ENCODE measurements at places on chromosomes 2 and 18.

DNA sequence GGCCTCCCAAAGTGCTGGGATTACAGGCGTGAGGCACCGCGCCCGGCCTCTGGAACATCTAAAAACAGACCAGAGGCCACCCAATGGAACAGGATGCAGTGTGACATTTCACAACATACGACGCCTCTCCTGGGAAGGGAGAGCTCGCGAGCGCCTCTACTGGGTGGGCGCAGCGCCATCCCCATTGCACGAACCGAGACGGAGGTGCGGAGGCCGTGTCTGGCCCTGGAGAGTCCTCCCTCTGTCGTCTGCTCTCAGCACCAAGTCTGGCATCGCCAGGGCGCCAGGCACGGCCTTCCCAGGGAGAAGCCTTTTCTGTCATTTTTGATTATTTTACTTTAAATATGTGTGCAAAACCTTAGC, 9.4 kb upstream of the GBX2 start:
- DNase-seq, result peak; percentile 38

DNA sequence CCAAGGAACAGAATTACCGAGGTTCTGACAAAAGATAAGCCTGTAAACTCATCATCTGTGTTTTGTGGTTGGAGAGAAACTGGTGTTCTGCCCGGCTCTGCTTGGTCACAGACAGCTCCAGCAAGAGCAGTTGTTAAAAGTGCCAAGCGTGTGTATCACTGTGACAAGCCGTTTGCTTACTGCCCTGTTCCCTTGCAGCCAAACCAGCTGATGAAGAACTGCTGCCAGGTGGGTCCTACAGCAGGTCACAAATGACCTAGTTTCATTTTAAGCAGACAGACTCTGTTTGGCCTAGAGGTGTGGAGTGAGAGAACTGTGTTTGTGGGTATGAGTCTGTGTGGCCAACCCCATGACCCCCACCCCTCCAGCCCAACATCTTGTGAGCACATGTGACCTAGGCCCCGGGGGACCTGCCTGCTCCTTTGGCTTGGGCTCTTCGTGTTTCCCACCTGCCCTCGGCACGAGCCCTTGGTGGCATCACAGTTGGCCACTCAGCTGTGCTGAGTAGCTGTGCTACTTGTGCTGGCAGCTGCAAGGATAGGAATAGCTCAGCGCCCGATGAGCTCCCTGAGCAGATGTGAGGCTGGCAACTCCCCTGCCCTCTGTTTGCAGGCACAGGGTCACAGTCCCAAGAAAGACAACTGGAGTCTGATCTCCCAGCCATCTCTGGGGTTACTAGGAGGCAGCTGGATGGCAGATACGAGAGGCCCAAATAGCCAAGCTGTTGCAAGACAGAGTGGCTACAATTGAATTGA, 9.7 kb downstream of the OXER1 start:
- no peak for DNase-seq

GRCh38 chr2:186554850-186555671, 34.8 kb upstream of the ITGAV start:
- DNase-seq, result no peak

DNA sequence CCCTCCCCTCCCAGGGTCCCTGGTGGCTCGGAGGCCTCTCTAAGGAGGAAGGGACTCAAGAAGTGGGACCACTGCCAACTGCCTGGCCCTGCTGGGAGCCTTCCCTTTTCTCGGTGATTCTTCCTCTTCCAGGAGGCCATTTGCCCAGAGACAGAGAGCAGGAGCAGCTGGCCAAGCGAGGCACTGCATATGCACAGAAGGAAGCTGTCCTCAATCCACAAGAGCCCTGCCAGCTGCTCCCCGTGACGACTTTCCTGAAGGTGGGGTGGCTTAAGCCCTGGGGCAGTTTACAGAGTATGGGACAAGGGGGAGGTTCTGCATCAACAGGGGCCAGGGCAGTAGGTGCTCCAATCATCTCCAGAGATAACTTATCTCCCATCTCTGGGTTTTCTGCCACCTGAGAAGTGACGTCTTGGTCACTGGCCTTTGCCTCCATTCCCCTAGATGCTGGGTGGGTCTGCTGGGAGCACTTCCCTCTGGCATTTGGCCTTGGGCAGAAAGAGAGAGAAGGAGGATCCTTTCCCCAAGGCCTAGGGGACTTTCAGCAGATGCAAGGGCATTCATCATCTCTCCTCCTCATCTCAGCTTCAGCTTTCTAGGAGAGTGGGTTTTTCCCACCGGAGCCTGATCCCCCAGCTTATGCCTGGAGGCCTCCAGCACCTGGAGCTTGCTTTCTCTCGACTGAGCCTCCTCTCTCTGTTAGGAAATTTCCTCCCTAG, 28.5 kb downstream of the CIB4 start:
- no peak for DNase-seq

GRCh38 chr2:1140389-1141003, 189.8 kb downstream of the SNTG2 start:
- DNase-seq, result peak; percentile 34

DNA sequence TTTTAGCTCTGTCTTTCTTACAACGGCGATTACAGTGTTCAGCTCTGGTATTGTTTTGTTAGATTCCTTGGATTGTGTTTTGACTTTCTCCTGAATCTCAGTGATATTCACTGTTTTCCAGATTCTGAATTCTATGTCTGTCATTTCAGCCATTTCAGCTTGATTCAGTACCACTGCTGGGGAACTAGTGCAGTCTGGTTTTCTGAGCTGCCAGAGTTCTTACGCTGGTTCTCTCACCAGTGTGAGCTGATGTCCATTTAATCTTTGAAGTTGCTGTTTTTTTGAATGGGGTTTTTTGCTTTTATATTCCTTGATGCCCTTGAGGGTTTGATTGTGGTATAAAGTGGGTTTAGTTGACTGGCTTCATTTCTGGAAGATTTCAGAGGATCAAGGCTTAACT, 37.4 kb upstream of the THUMPD2 start:
- DNase-seq, result no peak

DNA sequence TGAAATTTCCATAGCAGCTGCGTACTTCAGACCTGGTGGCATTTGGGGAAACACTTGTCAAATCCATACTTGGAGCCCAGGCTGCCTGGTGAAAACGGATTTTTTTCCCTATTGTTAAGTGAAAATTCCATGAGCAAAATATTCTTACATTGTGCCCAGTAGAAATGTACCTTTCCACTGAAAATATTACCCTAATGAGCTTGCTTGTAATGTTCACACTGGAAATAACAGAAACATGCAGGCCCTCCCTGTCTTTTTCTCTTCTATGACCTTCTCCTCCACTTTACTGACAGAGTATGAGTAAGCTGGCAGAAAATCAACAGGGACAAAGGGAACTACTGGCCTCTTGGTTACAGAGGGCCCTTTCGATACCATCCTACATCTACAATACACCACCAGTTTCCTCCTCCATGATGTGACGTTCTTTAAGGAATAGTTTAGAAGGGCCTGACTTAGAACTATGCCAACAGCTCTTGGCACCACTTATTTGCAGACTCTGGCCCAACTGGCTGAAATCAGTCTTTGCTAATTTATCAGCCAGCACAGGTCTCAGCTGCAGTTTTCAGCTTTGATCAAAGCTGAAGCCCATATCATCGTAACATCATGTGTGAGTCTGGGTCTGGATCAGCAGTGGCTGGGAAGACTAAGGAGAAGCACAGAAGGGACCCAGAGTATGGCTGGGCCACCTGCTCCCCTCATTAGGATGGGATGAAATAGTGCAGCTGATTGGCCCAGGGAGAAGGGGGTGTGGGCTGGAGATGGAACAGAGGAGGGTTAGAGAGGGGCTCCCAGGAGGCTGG, 272.2 kb upstream of the ID2 start:
- DNase-seq, result no peak

DNA sequence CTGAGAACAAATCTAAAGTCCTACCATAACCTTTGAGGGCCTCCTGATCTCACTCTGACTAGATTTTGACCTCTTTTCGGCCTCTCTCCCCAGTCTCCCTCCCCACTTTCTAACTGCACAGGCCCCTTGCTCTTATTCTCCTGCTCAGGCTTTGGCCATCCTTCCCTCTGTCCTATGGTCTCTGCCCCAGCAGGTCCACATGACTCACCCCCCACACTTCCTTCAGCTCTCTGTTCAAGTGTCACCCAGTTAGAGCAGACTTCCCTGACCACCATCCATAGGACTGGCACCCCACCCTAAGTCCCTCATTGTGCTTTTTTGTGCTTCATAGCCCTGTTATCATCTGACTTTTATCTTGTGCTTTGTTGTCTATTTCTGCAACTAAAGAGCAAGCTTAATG, 41.2 kb upstream of the NT5C1B start:
- DNase-seq, result no peak

DNA sequence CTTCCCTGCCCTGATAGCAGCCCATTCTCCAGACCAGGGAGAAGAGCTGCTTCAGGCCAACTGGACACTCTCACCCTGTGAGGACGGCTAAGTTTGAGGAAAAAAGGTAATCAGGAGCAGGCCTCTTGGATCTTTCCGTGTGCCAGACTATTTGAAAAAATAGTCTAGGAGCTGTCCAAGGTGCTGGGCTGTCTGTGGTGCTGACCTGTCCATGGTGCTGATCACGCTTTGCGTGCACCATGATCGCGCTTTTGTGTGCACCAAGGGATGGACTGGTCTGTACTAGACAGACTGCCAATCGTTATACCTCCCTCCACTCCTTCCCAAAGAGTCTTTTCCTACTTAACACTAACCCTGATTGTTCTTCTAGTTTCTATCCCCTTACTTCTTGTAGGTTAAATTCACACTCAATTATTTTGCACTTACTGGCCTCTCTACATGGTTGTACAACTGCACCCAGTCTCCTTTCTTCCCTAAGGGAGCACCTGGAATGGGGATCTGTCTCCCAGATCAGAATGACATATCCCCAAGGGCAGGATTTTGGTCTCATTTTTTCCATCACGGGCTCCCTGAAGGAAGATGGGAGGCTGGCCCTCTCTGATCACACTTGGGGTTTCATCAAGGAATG, 295.4 kb downstream of the CELF4 start:
- no peak for DNase-seq

GRCh38 chr2:230246206-230246605, 20.7 kb downstream of the SP140 start:
- no peak for DNase-seq

DNA sequence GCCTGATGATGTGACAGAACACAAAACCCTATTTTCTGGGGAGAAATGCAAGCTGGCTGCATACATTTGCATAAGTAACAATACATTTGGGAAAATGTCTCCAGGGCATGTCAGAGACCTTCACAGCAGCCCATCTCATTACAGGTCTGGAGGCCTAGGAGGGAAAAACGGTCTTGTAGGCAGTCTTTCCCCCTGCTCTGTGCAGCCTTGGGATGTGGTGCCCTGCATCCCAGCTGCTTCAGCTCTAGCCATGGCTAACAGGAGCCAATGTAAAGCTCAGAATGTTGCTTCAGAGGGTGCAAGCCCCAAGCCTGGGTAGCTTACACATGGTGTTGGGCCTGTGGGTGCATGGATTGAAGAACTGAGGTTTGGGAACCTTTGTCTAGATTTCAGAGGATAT, 133.0 kb downstream of the CCDC178 start:
- DNase-seq, result no peak

- no peak for DNase-seq
Observed at GRCh38 chr2:88481691-88482336, 29.3 kb upstream of the FOXI3 start.

GRCh38 chr2:228474466-228474865, 293.0 kb upstream of the SPHKAP start:
- no peak for DNase-seq

DNA sequence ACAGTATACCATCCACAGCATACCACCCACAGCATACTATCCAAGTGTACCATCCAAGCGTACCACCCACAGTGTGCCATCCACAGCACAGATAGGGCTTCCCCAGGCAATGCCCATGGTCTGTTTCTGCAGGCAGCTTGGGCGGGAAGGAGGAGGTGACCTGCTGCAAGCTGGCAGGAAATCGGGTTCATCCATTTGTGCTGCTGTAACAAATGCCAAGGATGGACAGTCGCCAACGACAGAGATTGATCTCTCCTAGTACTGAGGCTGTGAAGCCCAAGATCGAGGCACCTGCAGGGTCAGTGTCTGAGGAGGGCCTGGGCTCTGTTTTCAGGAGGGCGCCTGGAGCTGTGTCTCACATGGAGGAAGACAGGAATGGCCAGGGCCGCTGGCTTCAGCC, 93.6 kb upstream of the SNTG2 start:
- DNase-seq, result no peak

DNA sequence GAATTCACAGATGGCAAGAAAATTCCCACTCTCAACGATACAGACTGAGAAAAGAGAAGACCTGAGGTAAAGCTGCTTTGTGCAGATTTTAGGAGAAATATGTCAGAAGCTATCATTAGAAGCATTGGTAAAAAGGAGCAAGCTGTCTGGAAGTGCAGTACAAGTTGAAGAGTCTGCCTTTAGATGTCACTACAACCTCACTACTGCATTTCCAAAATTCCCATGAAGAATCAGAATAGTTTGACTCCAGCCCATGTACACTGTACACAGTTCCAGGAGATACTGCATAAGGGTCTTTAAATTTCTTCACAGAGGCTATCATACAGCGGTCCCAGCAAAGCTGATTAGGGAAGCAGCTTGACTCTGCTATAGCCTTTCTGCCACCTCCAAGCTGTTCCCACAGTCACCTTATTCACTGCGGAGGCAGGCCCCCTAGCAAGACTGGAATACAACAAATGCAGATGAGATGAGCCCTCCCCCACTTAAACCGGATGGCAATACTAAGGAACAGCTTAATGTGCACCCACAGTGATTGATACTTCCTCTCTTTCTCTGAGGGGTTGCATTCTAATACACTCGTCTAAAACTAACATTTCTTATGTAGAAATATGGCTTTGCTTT, 527.4 kb downstream of the TMEM182 start:
- DNase-seq, result no peak

- DNase-seq, result no peak
Observed at GRCh38 chr2:187055463-187055862, 206.5 kb upstream of the ZSWIM2 start.

- no peak for DNase-seq
Observed at GRCh38 chr2:222732489-222733178, 61.2 kb downstream of the MOGAT1 start.

- no peak for DNase-seq
Observed at GRCh38 chr2:191892391-191892790, 45.5 kb upstream of the CAVIN2 start.

GRCh38 chr18:49812286-49813068, 856 bp downstream of the ACAA2 start:
- no peak for DNase-seq

- no peak for DNase-seq
Observed at GRCh38 chr18:7038330-7038851, 79.2 kb downstream of the LAMA1 start.

- DNase-seq, result no peak
Observed at GRCh38 chr2:18136881-18137475, 258.5 kb downstream of the KCNS3 start.

- no peak for DNase-seq
Observed at GRCh38 chr2:197965756-197966155, 161.4 kb downstream of the PLCL1 start.

DNA sequence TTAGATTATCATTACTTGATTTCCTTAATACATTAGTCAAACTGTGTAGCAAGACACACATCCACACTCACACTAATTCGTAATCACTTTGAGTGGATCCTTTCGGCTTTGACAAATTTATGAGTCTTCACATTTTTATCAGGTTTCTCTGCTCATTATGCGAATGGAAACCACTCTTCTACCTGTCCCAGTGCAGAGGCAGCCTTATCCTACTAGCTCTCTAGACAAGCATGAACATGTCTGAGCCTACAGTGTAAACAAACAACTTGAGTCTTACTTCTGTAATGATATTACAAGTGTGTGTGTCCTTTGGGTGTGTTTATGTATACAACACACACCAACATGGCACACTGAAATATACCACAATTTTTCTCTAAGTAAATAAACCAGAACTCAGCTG, 361.9 kb upstream of the CHST9 start:
- DNase-seq, result no peak
